Posterior cingulate gyrus (tissue), 11 donors: ENCODE measurements at places on chromosomes 4 and X.
A peak's percentile ranks its signal among the peaks of the same experiment; 100 is the strongest.

DNA sequence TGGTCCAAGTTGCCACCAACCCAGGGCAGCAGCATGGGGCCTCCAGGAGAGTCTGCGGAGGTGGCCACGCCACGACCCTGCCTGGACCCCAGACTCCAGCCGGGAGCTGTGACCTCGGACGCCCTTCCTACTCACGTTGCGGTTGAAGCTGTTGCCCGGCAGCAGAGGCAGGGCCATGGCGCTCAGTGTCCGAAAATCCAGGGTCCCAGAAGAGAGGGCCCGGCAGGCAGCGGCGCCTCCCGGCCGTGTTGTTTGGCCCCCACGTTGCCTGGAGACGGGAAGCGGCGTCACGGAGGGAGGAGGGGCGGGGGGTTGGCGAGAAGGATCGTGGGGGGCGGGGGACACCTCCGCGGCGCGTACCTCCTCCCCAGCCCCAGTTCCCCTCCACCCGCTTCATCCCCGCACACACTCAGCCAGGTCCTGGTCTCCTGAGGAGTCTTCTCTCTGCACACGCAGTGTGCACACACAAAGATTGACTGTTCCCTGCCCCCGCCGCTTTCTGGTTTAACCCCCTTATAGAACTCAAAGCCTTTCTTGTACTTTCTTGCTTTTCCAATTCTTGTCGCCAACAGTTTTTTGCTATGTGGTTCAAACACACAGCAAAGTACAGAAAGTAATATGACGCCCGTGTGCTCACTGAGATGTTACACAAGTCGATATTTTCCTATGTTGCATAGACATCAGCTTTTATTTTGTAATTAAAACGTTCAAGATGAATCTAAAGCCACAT, at the start of gene EFHC2:
Gene EFHC2 (minus strand): TSS at position 261 of the 730 bp plus-strand sequence. CDS start 84 bp downstream, at position 177.
- DNase-seq, result peak; percentile 12

- DNase-seq, result peak; percentile 89
Measured at GRCh38 chr4:23930750-23931488, 41.1 kb upstream of the PPARGC1A start.

- DNase-seq, result no peak
Measured at GRCh38 chrX:40132751-40133150, 35.0 kb upstream of the BCOR start.

DNA sequence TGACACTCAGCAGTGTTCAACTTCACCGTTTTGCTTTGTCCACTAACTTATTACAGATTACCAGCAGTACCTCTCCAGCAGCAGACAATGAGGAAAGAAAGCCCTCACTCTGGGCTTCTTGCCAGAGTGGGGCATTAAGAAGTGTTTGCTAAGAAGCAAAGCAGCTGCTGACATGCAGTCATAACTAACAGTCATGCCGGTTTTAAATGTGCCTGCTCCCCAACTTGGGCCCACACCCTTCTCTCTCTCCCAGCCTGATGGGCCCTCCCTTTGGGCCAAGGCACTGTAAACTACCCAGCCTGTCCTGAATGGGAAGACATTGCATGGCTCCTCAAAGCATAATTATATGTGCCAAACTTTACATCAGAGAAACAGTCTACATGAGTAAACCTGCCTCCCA, 54.6 kb upstream of the HHIP start:
- DNase-seq, result no peak

- no peak for DNase-seq
Measured at GRCh38 chr4:6984612-6985425, 58.4 kb upstream of the TADA2B start.

- no peak for DNase-seq
Measured at GRCh38 chrX:84933956-84934556, 69.6 kb upstream of the APOOL start.

- DNase-seq, result no peak
Measured at GRCh38 chr4:26050212-26050643, 136.2 kb downstream of the SMIM20 start.

GRCh38 chr4:2831611-2832308, 11.9 kb upstream of the ADD1 start:
- peak; percentile 83 for DNase-seq

DNA sequence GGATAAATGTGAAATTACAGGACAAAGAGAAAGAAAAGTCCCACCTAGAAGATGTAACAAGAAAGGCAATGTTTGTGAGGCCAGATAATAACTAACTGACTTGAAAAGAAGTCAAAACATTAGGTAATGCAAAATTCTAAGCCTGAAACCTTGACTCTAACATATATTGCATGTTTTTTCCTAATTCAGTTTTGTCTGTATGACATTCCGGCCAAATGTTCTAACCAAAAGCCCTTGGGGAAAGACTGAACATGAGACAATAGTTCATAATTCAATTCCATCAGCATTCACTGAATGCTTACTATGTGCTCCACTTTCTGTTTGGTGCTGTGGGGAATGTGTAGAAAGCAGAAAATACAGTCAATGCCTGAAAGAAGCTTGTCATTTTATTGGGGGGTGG, 84.8 kb upstream of the PLAC1 start:
- no peak for DNase-seq

- no peak for DNase-seq
Measured at GRCh38 chr4:17688011-17688441, 73.6 kb downstream of the MED28 start.

DNA sequence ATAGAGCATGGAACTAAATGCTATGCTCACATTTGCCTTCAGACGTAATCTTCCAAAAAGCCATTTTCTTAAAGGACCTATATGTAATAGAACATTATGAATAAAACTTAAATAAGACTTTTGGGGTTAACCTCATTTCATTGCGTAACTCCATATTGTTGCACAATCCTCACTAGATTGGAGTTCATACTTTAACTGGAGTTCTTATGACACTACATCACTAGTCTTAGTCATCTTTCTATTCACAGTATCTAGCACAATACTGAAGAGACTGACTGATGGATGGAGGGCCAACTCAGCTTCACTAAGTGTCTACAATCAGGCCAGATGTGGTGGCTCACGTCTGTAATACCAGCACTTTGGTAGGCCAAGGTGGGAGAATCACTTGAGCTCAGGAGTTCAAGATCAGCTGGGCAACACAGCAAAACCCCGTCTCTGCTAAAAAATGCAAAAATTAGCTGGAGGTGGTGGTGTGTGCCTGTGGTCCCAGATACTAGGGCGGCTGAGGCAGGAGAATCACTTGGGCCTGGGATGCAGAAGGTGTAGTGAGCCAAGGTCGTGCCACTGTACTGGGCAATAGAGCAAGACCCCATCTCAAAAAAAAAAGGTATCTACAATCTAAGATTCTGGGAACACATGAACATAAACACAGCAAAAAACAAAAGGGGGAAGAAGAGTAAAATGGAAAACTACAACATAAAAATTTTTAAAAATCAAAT, 80.8 kb upstream of the MAB21L2 start:
- no peak for DNase-seq

DNA sequence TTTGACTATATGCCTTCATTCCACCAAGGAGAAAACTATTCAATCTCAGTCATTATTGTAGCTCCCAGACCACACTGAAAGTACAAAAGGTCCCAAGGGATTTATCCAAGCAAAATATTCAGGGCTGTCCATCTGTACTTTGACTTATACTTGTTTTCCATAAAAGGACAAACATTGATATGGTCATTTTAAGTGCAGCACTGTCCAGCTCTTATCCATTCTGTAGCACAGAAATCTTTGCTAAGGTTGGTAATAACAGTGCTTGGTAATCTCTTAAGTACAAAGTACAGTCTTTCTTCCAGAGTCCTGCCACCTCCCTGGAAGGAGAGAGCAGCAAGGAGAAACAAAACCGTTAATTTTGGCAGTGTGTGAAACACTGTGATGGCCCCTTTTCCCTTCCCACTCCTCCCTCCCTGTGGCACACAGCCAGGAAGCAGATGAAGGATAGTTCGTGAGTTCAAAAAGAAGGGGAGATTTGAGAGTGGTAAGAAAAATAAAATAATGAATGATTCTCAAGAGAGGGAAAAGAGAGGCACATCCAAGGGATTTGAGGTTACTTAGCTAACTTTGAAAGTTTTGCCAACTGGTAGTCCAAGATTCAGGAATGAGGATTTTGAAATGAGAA, 6.8 kb upstream of the CXCL2 start:
- no peak for DNase-seq

DNA sequence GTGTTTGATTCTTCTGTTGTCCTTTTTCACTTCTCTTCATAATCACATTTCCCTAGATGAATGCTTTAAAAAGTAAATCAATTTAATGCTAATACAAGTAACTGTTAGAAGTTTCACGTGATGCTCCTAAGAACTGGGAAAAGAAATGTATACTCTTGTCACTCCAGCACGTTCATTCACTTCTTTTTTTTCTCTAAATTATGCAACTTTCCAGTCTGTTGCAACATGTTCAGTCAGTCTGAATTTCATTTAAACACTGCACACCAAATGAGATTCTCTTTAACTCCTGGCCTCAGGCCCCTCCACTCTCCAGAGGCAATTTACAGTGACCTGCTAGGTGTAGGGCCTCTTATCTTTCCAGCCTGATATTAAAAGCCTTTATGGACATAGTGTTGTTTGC, 321.9 kb downstream of the HS3ST1 start:
- DNase-seq, result no peak

DNA sequence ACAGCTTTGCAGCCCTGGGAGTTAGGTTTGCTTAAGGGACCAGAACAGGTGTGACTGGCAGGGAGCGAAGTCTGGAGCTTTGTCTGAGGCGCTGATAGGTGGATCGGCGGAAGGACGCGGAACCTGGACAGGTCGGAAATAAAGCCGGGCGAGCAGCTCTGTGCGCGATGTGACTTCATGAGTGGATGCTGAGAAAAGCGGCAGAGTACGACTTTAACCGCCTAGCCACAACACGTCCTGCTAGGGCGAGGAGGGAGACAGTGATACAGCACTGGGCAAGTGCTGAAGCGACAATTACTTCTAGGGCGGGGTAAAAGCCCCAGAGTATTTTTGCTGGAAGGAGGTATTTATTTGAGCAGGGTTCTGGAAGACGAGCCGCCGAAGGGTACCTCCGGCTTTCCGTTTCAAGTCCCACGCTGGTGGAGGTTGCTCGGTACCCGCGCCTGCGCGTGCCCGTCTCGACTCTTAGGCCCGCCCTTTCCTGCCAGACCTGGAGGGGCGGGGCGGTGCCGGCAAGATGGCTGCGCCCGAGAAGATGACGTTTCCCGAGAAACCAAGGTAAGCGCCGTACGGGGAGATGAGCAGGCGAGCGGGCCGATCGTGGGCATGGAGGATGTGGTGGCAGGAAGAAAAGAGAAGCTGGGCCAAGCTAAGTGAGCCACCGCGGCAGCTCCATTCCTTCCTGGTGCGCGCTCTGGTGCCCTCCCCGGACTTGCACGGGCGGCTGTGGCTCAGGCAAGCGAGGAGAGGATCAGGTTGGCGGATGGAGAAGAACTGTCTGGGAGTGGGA, at the start of gene ZRSR2:
Gene ZRSR2 (plus strand): TSS at position 506 of the 790 bp plus-strand sequence. CDS start 12 bp downstream, at position 518.
- peak; percentile 97 for DNase-seq

DNA sequence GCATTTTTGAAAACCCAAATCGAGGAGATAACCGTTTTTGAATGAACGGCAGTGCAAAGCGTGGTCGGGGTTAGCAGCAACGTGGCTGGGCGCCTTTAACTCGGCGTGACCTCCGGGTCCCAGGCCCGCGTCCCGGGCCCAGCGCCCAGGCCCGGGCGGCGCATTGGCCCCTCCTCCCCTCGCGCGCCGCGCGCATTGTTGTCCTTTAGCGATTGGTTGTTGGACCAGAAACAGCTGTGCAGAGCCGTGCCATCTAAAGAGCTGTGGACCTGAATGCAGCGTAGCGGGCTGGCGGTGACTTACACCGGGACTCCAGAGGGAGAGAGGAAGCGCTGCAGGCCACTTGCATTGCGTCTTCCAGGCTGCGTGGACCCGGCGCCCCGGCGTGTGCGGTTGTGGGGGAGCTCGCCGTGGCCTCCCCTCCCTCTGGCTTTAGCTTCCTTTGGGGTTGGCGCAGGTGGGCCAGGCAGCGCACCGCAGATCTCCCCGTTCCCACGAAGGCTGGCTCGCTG, at the start of gene STOX2:
Gene STOX2 (plus strand): TSS at position 227 of the 512 bp plus-strand sequence. CDS start 1,484 bp downstream, outside the sequence.
- DNase-seq, result peak; percentile 88

DNA sequence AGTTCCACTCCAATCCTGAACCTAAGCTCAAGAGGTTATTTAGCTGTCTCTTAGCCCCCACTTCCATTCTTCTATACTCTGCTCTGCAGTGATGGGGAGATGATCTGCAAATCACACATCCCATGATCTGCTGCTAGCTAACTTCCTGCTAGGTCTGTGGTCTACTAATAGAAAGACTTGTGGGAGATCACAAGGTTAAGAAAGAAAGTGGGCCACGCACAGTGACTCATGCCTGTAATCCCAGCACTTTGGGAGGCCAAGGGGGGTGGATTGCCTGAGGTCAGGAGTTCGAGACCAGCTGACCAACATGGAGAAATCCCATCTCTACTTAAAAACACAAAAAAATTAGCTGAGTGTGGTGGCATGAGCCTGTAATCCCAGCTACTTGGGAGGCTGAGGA, 471.1 kb upstream of the NWD2 start:
- no peak for DNase-seq

GRCh38 chr4:138090150-138090917, 151.8 kb downstream of the SLC7A11 start:
- peak; percentile 22 for DNase-seq

DNA sequence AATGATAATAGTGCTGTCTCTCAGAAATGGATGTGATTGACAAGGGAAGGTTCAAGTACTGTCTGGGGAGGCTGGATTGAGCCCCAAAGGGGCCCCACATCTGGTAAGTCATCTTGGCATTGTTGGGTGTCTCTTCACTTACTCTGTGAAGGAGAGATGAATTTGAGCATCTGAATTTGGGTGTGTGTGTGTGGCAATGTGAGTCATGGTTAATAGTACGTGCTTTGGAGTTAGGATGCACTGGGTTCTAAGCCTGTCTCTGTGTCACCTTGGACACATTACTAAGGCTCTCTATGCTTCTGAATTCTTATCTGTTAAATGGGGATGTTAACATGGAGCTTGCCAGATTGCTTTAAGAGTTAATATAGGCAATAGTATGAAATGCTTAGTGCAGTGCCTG, 80.4 kb downstream of the FRAS1 start:
- DNase-seq, result no peak

DNA sequence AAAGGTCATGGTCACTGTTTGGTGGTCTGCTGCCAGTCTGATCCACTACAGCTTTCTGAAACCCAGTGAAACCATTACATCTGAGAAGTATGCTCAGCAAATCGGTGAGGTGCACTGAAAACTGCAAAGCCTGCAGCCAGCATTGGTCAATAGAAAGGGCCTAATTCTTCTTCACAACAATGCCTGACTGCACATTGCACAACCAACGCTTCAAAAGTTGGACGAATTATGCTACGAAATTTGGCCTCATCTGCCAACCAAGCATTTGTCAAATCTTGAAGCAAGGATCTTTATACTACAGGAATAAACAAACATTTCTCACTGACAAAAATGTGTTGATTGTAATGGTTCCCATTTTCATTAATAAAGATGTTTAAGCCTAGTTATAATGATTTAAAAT, 90.4 kb downstream of the EIF4E start:
- DNase-seq, result no peak

GRCh38 chr4:83658806-83659205, 122.9 kb downstream of the GPAT3 start:
- DNase-seq, result no peak

DNA sequence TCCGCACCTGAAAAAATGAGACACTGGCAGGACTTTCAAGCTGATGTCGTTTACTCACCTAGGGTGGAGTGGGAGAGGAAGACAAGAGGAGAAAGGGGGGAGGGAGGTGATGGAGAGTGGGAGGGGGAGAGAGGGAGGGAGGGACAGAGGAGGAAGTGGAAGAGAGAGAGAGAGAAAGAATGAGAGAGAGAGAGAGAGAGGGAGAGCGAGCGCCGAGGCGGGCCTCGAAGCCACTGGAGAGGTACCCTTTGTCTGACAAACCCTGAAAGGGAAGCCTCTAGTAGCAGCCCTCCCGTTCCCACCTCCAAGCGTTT, 296 bp upstream of the ADGRL3 start:
- no peak for DNase-seq

- peak; percentile 12 for DNase-seq
Measured at GRCh38 chr4:102825261-102826091, 1.9 kb downstream of the UBE2D3 start.
